ENCODE measurements at places on chromosomes 5 and 9.

DNA sequence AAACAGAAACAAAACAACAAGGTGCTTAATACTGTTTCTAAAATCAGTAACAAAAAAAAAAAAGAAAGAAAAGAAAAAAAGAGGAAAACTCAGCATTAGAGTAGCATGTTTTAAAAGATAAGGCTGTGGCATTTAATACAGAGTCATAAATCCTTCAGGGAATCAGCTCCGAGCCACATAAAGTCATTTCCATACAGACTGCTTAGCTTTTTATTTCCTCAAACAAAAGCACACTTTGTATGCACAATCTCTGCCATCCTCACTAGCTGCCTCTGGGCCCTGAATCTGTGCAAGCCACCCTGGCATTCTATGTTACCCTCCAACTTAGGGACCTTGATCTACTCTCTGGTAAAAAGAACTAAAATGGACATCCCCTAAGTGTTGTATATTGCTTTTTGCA lies 87.6 kb downstream of the SEMA6A start:
- DNase-seq = no peak

- peak; percentile 33 for DNase-seq
Observed at GRCh38 chr9:93683331-93684134, 107.1 kb downstream of the PHF2 start.

DNA sequence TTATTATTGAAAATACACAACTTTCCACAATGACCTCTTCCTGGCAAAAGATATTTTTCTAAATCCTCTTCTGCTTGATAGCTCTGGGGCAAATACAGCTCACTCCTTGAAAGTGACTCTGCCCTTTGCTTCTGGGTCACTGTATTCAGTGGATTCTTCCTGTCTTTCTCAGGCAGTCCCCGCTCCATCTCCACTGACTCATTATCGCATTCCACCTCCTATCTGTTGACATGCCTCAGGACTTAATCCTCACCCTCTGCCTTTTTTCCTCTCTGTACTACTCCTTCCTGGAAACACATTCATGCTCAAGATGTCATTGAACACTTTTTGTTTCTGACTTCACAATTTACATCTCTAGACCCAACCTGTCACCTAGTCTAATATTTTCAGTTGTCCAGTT lies 8.4 kb upstream of the RGS7BP start:
- DNase-seq = no peak

GRCh38 chr5:96945144-96945897 lies 9.4 kb downstream of the LNPEP start:
- DNase-seq = no peak

- DNase-seq = no peak
Observed at GRCh38 chr9:91758491-91758981, 191.5 kb downstream of the ROR2 start.

DNA sequence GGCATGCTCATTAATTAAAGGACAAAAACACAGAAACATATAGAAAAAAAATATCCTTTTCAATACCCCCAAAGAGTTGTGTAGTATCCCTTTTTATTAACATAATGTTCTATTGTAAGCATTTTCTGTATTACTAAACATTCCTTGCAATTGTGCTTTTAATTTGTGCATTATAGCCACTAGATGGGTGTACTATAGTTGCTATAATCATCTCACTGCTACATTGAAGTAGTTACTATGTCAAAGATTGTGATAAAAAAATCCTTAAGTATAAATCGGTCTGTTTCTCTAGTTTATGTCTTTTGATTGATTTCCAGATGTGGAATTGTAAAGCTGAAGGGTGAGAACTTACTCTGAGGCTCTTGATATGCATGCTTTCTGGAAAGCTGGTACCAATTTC lies 21.4 kb downstream of the FREM1 start:
- no peak for DNase-seq

- peak; percentile 76 for DNase-seq
Observed at GRCh38 chr9:136762915-136763648, 1.2 kb downstream of the LCN15 start.

- no peak for DNase-seq
Observed at GRCh38 chr5:56311306-56311905, 78.3 kb upstream of the ANKRD55 start.

DNA sequence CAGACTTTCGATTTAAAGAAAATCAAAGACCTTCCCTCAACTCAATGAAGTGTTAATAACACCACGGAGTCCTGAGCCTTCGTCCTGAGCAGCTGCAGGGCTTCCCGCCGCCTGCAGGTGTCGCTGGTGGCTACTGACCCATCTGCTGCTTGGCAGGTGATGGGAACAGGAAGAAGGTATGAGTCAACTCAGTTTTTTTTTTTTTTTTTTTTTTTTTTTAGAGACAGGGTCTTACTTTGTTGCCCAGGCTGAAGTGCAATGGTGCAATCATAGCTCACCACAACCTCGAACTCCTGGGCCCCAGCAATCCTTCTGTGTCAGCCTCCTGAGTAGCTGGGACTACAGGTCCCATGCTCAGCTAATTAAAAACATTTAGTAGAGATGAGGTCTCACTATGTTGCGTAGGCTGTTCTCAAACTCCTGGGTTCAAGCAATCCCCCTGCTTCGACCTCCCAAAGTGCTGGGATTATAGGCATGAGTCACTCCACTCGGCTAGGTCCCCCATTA lies 185.7 kb upstream of the IL12B start:
- DNase-seq = no peak

- no peak for DNase-seq
Observed at GRCh38 chr5:169554251-169554650, 29.3 kb upstream of the SPDL1 start.

DNA sequence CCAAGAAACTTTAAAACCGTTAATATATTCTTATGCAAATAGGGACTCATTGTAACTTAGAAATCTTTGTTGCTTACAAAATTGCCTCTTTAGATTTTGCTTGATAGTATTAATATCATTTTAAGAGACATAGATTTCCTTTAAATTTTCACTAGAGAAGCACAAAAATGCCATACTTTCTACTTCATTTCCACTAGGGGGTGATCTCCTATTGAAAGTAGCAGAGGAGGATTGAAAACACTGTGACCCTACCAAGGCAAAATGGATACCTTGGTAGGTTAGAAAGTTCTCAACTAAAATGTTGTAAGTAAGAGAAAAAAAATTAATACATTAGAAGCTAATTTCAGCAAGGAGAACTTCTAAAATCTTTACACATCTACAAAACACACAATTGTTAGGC lies 204.9 kb downstream of the CHSY3 start:
- DNase-seq = no peak

DNA sequence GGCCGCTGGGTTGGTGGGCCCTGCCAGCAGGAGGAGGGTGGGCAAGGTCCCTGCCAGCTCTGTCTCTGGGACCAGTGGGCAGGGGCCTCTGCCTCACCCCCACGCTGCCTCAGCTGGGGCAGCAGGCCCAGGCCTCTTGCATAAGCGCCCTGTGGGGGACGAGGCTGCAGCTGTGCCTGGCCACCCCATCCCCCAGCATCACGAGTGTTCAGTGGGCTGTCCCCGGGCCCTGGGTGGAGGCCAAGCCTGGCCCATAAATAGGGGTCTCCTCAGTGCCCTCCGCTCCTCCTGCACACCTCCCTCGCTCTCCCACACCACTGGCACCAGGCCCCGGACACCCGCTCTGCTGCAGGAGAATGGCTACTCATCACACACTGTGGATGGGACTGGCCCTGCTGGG lies at the start of gene PTGDS:
Gene PTGDS (plus strand): TSS at position 282 of the 400 bp plus-strand sequence. CDS start 75 bp downstream, at position 357.
- no peak for DNase-seq

- DNase-seq = no peak
Observed at GRCh38 chr5:4366628-4367027, 771.0 kb downstream of the IRX1 start.

DNA sequence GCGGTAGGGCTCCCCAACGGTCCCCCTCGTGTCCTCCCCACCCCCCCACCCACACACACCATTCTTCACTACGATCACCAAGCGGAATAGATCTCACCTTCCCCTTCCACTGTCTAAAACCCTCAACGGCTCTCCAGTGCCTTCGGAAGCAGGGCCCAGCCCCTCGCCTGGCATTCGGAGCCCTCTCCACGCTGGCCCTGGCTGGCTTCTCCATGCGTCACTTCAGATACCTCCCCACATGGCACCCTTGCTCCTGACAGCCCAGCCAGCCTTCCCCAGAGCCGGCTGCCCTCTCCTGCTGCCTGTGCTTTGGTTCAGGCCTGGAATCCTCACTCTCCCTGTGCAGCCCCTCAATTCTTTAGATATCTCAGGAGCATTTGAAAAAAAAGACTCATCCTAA lies 126.6 kb downstream of the ZNF354C start:
- DNase-seq = no peak

DNA sequence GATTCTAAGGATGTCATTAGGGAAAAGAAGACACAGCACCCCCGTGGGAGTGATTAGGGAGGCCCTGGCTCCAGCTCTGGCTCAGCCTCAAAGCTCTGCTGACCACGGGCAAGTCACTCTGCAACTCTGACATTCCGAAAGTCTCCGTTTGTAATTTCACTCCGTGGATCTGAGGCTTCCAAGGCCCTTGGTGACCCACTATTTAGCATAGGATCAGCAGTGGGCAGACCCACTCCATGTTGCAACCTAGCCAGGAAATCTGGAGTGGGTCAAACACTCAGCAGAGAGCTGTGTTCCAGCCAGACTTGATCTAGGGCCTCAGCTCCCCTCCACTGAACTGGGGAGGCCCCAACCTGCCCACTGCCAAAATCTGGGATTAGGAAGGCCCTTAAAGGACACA lies 11.8 kb downstream of the PHF19 start:
- DNase-seq = no peak

- no peak for DNase-seq
Observed at GRCh38 chr9:129576546-129577543, 44.1 kb downstream of the C9orf50 start.

- DNase-seq = no peak
Observed at GRCh38 chr5:168778536-168778935, 199.4 kb upstream of the PANK3 start.

DNA sequence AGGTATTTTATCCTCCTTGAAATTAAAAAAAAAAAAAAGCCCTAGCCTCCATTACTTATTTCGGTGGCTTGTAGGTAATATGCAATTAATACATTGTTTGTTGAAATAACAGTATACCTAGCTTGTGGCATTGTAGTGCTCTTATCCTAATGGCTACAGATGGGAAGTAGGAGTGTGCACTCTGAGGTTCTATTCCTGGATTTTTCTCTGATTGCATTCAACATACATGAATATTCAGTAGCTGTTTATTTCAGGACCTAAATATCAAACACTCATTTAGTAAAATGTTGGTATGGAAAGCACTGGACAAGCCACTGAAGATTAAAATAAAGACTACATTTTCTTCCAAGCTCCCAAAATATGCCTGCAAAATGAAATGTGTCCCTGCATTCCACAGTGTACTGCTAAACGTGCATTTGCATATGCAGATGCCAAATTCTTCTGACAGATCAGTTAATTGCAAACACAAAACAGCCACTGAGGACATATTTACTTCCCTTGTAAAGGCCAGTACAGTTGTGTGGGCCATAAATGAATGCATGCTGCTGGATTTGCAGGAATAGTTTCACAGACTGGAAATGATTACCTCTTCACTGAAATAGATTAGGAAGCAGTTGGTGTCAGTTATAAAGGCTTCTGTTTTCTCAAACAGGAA lies 826.1 kb downstream of the PRELID2 start:
- DNase-seq = no peak

DNA sequence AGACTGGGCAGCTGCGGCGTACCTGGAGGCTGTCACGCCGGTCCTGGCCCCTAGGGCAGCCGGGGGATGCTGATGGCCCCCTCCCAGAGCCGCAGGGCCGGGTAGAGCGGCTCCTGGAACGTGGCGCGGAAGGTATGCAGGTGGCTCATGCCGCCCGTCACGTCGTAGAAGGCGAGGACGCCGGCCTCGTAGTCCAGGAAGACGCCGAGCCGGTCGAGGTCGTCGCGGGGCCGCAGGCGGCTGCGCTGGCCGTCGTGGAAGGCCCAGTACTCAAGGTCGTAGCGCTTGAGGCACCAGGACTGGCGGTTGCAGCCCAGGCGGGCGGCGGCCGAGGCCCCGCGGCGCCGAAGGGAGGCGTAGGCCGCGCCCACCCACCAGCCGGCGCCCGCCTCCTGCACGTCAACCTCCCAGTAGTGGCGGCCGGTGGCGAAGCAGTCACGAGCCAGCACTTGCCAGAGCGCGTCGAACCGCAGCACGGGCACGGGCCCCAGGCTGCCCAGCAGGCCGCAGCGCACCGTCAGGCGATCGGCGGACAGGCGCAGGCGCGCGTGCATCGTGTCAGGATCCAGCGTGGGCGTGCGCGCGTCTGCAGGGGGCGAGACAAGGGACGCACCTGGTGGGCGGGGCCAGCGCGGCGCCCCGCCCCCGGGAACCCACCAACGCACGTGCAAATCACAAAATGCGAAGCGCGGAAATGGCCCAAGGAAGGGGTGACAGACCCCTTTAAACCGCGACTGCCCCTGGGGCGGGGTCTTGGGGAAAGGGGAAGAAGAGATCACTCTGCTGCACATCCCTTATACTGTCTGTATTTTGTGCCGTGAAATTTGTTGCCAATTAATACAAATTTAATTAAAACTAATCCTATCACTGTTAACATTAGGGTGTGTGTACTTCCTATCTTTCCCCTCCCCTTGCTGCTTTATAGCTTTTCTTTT lies 31.2 kb downstream of the NANS start:
- no peak for DNase-seq

GRCh38 chr5:91127456-91128081 lies 255.5 kb downstream of the ARRDC3 start:
- no peak for DNase-seq

- DNase-seq = no peak
Observed at GRCh38 chr9:113296796-113297558, 6.2 kb downstream of the RNF183 start.

GRCh38 chr9:90343366-90343765 lies 299.3 kb downstream of the DIRAS2 start:
- DNase-seq = no peak

DNA sequence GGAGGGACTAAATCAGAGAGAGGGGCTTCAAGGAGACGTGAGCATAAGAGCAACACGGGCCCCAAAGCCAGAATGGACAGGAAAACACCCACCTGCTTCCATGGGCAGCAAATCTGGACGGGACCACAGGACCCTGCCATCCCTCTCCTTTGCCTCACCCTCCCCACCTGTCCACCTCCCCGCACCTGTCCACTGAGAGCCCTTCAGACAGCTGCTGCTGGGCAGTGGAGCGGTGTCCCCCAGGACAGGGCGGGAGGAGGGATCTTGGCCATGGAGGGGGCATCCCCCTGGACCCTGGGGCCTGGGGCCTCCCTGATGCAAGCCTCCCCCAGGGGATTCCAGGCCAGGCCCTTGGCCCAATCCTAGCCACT lies 2.6 kb downstream of the CCDC183 start:
- DNase-seq = no peak

GRCh38 chr5:169097374-169098326 lies 203.3 kb downstream of the SLIT3 start:
- no peak for DNase-seq

- DNase-seq = no peak
Observed at GRCh38 chr5:160155017-160155750, 35.9 kb upstream of the PWWP2A start.

GRCh38 chr5:146878476-146879172 lies at the start of gene PPP2R2B:
TSS of gene PPP2R2B (minus strand) at chr5:146878757.
- DNase-seq = peak; percentile 69

- no peak for DNase-seq
Observed at GRCh38 chr5:60977956-60978737, 33.1 kb downstream of the NDUFAF2 start.

GRCh38 chr9:7266911-7267595 lies 509.3 kb downstream of the KDM4C start:
- DNase-seq = no peak

Measured in RWPE2 (cell line).